Stimulated activated CD8-positive, alpha-beta memory T cell treated with anti-CD3 and anti-CD28 coated beads, Interleukin-12 subunit alpha, Interleukin-12 subunit beta, amount 100 ng/mL, for 4 hours (primary cell): ENCODE measurements at places on chromosomes 11 and 22.
A peak's percentile ranks its signal among the peaks of the same experiment; 100 is the strongest.

DNA sequence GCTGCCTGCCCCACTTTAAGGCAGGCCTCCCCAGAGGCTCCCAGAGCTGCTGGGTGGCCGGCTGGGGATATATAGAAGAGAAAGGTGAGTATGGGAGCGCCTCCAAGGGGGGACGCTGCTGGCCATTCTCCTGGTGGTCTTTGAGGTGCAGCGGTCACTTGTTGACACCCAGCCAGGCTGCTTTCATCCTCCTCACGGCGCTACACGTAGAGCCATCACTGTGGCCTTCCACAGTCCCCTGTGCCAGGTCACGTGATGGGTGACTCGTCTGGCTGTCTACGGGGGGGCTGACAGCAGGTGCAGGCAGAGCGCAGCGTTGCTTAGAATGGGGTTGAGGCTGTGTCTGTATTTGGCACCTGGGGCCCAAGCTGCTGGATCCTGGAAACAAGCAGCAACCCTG lies 1.9 kb downstream of the ACR start:
- no peak for DNase-seq

GRCh38 chr11:120985718-120986569 lies 38.0 kb upstream of the TBCEL start:
- peak; percentile 2 for DNase-seq

DNA sequence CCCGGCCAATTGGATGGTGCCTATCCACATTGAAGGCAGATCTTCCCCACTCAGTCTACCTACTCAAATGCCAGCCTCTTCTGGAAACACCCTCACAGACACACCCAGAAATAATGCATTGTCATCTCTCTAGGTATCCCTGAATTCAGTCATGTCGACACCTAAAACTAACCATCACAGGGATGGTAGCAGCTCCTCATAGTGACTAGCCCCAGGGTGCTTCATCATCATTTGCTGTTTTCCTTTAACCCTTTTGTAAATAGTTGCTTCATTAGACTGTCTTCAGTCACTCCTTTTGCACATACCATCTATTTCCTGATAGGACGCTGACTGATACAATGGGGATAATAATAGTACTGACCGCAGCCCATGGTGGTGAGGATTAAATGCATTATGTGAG lies 18.8 kb upstream of the AMOTL1 start:
- DNase-seq, result no peak

DNA sequence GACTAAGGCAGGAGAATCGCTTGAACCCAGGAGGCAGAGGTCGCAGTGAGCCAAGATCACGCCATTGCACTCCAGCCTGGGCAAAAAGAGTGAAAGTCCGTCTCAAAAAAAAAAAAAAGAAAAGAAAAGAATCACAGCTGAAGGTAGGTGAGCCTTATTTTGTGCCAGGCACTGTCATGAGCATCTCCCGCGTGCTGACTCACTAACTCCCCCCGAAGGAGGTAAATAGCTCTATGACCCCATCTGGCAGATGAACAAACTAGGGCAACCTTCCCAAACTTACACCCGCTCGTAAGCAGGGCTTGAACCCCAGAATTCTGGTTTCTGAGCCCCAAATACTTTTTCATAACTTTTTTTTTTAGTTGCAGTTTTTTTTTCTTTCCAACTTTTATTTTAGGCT lies 60.3 kb downstream of the ANO1 start:
- no peak for DNase-seq

- DNase-seq, result no peak
These were observed 67.2 kb downstream of the CECR2 start for GRCh38 chr22:17436382-17436980.

DNA sequence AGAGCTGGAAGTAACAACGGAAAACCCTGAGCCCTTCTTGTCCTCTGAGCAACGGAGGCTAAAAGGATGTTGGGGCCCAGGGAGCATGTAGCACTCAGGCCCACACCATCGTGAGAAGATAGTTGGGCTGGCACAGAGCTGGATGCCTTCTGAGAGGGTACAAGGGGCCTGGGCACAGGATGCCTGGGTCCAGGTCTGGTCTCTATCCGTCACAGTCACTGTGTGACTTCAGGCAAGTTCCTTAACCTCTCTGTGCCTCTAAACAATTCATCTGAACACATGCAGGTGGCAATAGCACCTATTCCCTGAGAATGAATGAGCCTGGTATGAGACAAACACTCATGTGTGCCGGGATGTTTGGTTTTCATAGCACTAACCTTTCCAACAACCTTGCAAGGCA lies 29.2 kb downstream of the MB start:
- DNase-seq, result no peak

- no peak for DNase-seq
These were observed 118.4 kb downstream of the RBFOX2 start for GRCh38 chr22:35910003-35910769.

DNA sequence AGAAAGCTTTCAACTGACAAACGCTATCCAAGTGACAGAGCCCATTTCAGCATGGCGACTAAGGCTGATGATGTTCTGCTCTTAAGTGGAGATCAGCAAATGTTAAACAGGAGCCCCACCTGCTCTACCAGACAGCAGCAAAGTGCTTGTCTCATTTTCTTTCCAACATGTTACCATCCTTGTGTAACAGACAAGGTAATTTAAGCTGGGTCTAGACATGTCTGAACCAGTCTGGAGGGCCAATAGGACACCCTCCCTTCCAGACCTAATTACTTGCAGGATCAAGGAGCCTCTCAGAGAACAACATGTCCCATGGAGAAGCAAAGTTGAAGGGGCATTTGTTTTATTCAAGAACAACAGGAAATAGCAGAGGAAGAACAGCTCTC lies 3.9 kb upstream of the LMO2 start:
- no peak for DNase-seq

DNA sequence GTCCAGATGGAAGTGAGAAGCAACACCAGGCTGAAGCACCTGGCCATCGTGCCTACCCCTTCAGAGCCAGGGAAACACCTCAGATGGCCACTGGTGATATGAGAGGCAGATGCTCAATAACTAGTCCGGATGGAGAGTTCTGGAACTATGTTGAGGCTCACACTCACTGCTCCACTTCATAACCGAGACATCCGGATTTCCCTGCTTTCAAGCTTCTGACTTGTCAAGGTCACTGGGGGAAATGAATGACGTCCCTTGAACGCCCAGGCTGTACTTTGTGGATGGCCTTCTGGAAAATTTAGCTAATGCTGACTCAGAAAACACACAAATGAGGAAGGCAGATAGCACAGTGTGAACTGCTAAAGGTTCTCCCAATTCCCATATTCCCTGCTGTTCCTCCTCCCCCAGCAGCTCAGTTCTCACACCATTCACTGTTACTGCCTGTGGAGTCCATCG lies at the start of gene LYVE1:
TSS of gene LYVE1 (minus strand) at position 180 of the 456 bp plus-strand sequence. CDS start at position 47, 133 bp downstream.
- DNase-seq, result no peak

DNA sequence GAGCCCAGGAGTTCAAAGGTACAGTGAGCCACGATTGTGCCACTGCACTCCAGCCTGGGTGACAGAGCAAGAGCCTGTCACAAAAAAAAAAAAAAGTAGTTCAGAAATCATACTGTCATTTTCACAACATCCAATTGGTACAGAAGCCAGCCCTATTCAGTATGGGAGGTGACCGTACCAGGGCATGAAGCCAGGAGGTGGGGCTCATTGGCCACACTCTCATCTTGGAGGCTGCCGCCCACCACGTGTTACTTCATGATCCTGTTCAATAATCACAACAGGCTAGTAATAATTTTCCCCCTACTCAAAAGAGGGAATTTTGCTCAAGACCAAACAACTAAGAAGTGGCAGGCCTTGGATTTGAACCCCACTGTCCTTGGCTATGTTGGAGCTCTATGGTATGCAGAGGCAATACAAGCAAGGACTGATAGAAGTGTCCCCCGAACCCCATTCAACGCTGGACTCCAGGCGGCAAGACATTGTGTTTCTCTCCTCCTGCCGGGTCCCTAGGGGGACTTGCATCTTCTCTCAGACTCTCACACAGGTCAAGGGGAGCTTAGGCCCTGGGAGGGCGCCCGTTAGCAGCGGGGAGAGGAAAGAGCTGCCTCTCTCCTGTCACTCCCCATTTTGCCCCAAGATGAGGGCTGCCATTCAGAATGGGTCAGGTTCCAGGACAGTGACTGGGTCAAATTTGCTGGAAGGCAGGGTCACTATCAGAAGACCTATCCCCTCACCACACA lies 40.2 kb upstream of the EMID1 start:
- no peak for DNase-seq

- no peak for DNase-seq
These were observed 79.1 kb upstream of the SCUBE2 start for GRCh38 chr11:9170450-9170849.

DNA sequence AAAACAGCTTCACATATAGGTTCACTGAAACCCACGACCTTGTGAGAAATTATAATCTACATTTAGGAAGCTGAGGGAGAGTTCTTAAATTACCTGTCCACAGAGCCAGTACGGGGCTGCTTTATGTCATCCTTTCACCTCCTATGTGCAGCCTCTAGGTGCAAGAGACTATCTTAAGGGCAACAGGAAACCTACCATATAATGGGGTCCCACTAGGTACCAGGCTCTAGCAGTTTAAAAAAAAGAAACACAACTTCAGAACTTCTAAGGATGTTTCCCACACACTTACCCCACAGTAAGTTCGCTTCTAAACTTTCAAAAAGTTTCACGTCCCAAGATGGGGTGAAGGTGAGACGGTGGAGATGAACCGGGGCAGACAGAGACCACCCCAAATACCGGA lies 573 bp downstream of the STK33 start:
- no peak for DNase-seq

DNA sequence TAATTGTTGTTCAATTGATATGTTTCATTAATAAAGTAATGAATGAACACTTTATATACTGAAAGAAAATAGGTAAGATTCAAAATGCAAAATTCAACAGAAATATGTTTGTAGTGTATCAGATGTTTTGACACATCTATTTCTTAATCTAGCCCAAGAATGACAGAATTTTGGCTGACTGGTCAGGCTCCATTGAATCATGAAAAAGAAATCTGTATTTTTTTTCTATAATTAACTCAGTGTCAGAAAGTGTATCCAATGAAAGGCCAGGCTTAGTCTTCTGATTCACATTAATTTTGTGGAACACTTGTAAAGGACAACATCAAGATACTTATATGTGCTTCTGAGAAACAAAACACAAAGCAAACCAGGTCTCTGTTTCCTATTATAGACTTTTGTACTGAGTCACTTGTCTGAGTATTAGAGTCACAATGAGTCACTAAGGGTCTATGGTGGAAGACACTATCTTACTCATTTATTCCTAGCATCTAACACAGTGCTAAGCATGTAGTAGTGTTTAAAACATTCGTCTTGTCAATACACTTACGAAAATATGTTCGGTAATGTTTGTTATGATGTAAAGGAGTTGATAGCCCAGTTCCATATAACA lies 297.7 kb upstream of the CCDC90B start:
- DNase-seq, result no peak

DNA sequence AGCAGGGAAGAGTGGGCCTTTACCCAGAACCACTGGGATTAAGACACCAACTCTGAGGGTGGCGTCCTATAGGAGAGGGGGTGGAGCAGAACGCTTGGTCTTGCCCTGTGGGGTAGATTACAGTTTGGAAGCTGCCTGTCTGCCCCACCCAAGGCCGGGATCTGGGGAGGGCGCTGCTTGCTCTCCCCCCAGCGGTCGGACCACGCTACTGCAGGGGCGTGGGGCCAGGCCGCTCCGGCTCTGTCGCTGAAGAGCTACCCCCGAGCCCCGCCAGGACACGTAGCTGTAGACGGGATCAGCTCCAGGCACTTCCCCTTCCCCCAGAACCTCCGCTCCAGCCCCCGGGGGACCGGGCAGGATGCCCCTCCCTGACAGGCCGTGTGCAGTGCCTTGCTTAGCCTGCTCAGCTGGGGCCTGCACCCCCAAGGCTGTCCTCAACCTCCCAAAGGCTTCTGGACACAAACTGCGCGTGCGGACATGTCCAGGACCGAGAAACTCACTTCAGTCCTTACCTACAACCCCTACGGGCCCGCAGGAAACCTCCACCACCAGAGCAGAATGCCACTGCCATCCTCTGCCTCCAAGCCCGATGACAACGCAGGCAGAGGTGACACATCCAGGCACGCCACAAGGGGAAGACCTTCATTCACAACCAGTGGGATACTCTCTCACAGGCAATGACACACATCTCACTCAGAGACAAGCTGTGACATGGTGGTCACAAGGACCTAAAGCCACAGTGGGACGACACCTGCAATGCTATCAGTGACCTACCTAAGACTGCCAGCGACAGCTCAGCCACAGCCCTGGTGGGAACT lies 3.6 kb downstream of the AHNAK start:
- no peak for DNase-seq

DNA sequence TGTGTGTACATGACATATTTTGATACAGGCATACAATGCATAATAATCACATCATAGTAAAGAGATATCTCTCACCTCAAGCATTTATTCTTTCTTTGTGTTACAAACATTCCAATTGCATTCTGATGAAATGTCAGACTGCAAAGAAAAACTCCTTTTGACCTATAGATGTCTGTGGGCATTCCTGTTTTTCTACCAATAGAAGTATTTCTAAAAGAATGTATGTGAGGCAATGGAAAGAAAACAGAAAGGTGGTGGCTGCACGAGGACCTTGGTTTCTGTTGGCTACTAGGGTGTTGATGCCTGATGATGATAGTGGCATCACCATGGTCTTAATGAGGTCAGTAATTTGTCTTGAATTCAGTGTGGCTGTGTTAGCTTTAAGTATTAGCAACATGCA lies 137.0 kb upstream of the ANO3 start:
- no peak for DNase-seq

DNA sequence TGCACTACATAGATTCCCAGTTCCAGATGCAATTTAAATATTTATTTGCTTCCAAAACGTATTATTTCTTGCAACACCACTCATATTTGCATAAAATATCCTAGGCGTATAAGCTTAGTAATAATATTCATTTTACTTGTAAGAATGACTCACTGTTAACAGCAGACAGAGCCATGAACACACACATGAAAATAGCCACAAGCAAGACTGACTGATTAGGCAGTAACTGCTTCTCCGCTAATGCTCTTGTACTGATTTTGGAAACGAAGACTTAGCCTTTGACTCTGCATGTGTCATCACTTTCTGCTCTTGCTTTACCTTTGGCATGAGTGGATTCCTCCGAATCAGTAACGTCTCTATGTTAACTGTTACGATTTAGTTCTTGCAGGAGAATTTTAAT lies 6.0 kb downstream of the OR10Q1 start:
- no peak for DNase-seq

- DNase-seq, result no peak
These were observed 3.8 kb downstream of the NADSYN1 start for GRCh38 chr11:71456831-71457230.

DNA sequence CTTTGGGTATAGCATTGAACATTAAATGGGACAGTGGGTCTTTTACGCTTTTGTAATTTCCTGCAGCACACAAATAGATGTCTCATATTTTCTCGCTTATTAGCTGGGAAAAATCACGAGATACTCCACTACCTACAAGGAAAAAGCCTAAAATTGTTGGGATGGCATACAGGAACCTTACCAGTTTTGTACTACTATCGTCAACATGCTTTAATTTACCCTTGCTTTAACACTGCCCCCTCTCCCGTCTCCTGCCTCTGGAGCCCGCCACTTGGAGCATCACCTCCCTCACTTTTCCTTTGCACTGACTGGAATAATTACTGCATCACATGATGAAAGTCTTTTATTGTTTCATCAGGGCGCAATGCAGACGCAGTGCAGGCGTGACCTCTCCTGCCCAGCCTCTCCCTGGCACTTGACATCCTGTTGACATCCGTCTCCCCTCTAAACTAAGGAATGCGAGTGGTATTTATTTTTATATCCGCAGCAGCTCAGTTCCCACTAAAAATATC lies 1.0 kb upstream of the FNBP4 start:
- DNase-seq, result no peak

- DNase-seq, result no peak
These were observed 77.8 kb upstream of the SHISAL1 start for GRCh38 chr22:44390613-44390970.
